ENCODE measurements at places on chromosomes 6 and 20. TPM values are rescaled to one million over a fixed set of nuclear protein-coding genes. Genes with fewer than 3 reads are reported as not detected.

The ZNF318 gene
- total RNA-seq = 12.3 TPM

- no peak overlapping the region for H3K27ac ChIP-seq
- H3K36me3 ChIP-seq = no peaks in the 10 kb centered on the region
- H3K4me3 ChIP-seq = no peak overlapping the region
- DNase-seq = no peak
Measured at GRCh38 chr20:36634342-36634741, 11.7 kb downstream of the SLA2 start.

The FOXQ1 gene
- 0.42 TPM for total RNA-seq

The ACSS2 gene
- total RNA-seq = 394 TPM

- H3K27me3 ChIP-seq = no peaks in the 10 kb centered on the region
- no peaks in the 10 kb centered on the region for H3K36me3 ChIP-seq
- no peak overlapping the region for H3K4me3 ChIP-seq
- H3K4me1 ChIP-seq = no peaks in the 10 kb centered on the region
- no peak for DNase-seq
Measured at GRCh38 chr6:15577550-15578171, 85.2 kb downstream of the DTNBP1 start.

The ADTRP gene
- 79.9 TPM for total RNA-seq

The ECI2 gene
- total RNA-seq = 65.5 TPM

The PRDM13 gene
- not detected for total RNA-seq

The NDUFAF5 gene
- 31.8 TPM for total RNA-seq

DNA sequence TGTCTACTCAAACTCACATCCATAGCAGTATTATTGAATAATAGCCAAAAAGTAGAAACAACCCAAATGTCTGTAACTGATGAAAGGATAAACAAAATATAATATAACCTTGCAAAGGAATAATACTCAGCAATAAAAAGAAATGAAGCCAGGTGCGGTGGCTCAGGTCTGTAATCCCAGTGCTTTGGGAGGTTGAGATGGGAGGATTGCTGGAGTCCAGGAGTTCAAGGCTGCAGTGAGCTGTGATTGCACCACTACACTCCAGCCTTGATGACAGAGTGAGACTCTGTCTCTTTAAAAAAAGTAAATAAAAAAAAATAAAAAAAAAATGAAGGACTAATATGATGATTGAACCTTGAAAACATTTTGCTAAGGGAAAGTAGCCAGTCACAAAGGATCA, 22.1 kb upstream of the KIF16B start:
- H3K4me1 ChIP-seq = no peaks in the 10 kb centered on the region
- no peak overlapping the region for H3K4me3 ChIP-seq
- no peak overlapping the region for H3K27ac ChIP-seq
- no peak for DNase-seq
- H3K36me3 ChIP-seq = no peaks in the 10 kb centered on the region

The GHRH gene
- not detected for total RNA-seq

DNA sequence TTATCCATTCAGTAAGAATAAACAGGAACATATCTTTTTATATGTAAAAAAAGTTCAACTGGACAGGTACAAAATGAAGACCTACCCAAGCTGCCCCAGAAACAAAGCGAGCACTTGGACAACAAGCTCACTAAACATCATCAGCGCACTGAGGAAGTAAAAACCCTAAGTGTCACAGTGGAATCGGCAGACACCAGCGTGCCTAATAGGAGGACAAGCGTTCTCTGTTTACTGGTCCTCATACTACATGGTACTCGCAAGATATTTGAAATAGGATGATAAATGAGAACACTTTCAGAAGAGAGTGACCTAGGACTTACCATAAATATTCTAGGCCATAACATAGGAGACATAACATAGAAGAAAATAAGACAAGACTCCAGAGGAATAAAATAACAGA, 18.2 kb downstream of the MAP7 start:
- DNase-seq = no peak
- no peak overlapping the region for H3K4me3 ChIP-seq

The PACSIN1 gene
- total RNA-seq = 0.37 TPM

- no peak overlapping the region for H3K27ac ChIP-seq
- DNase-seq = no peak
- no peaks in the 10 kb centered on the region for H3K4me1 ChIP-seq
- no peak overlapping the region for H3K4me3 ChIP-seq
- H3K27me3 ChIP-seq = no peaks in the 10 kb centered on the region
Measured at GRCh38 chr6:48610846-48611245, 499.8 kb upstream of the PTCHD4 start.

The SLC17A1 gene
- not detected for total RNA-seq

The TFAP2A gene
- 0.99 TPM for total RNA-seq

Measured in colonic mucosa (tissue), 4 donors.